Stimulated activated CD8-positive, alpha-beta memory T cell treated with anti-CD3 and anti-CD28 coated beads, Interleukin-12 subunit alpha, Interleukin-12 subunit beta, amount 100 ng/mL, for 4 hours (primary cell): ENCODE measurements at places on chromosomes 7 and 10.
A peak's percentile ranks its signal among the peaks of the same experiment; 100 is the strongest.

GRCh38 chr7:112370436-112370835, 79.8 kb upstream of the IFRD1 start:
- no peak for DNase-seq

DNA sequence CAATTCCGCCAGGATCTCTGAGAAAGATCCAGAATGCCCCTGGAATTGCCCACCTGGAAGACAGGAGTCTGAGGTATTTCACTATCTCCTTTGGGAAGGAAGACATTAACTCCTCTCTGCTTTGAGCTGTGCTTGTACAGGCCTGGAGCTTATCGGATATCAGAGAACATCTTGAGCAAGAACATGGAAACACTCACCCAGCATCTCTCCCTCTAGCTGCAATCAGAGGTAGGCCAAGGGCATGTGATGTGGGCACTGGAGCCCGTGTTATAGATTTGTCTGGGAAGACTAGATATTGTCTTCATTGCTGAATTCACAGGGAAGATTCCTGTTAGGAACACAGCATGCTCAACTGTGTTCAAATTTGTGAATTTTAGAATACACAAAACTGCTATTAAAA, 233.9 kb downstream of the PHF14 start:
- no peak for DNase-seq

- DNase-seq, result peak; percentile 45
Observed at GRCh38 chr10:101014230-101014884, 14.7 kb downstream of the LZTS2 start.

GRCh38 chr10:75999001-75999400, 567.6 kb downstream of the LRMDA start:
- DNase-seq, result no peak

- DNase-seq, result no peak
Observed at GRCh38 chr10:108684431-108684830, 1238.9 kb downstream of the XPNPEP1 start.

DNA sequence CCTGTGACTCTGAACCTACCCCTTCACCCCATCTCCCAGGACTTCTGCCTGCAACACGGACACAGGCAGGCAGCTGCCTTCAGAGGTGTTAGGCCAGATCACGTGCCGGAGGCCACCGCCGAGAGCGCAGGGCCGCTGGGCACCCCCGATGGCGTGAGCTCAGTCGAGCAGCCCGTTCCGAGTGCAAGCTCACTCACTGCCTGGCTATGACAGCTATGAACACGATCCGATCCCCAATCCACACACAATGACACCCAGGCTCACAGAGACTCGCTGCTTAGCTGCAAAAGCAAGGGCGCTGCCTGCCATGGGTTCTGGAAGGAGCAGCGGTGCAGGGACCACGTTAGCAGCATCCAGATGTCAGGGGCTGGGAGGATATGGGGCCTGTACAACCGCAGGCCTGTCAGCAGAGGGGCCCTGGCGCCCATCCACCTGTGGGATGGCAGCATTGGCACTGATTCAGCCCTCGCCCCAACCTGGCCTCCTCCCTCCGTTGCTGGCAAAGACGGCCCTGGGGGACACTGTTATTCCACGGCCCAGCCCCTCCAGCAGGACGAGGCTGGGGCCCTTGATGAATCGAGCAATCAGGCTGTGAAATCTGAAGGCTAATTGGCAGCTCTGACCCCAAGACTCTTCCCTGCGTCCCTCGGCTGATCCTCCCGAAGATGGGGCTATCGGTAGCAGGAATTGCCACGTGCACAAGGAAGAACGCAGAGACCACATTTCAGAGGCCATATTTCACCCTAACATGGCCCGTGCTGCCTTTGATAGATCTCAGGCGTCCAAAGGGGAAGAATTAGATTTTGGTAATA, 230.1 kb downstream of the ELFN1 start:
- no peak for DNase-seq

DNA sequence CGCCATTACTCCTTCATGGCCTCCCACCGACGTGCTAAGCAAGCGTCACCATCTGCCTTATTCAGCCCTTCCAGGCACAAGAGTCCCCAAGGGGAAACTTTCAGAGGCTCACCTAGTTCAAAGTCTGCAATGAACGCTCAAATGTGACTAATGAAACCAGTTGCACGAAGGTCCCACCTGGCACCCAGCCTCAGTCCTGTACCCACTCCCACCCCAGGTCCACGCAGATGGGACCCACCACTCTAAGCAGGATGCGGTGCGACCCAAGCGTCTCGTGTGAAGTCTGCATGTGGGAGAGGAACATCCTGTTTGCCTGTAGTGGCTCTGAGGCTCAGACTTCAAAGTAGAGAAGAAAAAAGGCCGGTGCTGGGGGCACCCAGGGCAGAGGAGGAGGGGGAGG, 40.3 kb downstream of the RGS10 start:
- DNase-seq, result peak; percentile 64

DNA sequence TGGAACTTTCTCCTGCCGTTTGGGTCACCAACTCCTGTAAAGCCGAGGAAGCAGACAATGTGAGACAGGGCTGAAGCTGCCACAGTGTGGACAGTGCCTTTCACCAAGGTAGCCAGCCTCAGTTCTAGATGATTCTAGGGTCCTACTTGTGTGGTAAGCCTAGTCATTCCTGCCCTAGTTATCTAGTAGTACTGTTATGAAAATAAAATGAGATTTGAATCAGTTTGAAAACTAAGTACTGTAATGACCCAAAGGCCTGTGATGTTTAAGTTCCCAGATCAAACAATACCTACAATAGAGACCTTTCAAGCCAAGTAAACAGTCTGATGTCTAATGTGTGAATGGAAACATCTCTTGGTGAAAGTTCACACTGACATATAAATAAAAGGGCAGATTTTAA, 37.1 kb downstream of the POLL start:
- no peak for DNase-seq

DNA sequence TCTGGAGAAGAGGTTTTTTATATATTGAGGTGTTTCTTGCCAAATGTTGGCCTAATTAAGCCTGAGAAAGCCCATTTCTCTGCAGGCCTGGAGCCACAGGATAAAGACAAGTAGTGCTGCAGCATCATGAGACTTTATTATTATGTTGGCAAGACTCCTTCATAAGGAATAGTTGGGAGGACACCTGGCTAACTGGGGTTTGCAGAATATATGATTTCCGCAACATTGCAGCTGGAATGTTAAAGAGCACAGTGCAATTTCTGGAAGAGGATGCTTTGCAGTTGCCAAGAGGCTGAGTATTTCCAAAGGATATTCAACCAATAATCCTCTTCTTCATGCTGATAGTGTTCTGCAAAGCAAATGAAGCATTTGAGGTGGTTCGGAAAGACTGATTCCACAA, 1512.8 kb upstream of the LRRTM3 start:
- DNase-seq, result no peak

GRCh38 chr7:137386966-137387365, 43.4 kb upstream of the PTN start:
- no peak for DNase-seq

DNA sequence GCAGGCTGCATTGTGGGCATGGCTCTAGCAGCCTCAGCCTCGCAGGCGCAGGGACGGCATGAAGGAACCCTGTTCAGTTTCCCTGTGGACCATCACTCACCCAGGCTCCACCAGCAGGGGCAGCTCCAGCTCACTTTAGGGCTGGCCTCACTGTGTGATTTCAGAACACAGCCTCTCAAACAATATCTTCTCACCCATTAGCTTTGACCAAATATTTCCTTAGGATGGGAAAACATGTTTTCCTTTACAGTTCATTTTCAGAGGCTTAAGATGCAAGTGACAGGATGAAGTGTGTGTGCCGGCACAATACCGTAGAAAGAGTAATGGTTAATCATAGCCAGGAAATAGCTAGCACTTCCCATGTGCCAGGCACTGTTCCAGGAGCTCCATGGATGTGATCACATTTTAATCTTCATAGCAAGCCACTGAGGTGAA, 58.2 kb downstream of the LANCL2 start:
- DNase-seq, result no peak

DNA sequence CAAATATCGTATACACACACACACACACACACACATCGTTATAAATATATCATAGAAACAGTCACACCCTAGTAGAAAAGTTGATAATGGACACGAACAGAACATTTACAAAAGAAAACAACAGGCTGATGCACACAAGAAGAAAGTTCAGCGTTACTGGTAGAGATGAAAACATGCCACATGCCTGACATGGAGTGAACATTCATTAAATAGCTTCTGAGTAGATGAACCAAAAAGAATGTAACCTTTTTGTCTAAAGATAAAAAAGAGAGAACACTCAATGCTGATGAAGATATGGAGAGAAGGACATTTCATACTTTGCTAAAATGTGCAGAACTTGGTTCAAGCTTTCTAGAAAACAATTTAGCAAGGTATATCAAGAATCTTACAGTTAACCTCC, 173.4 kb upstream of the KLF14 start:
- no peak for DNase-seq

GRCh38 chr10:51878695-51879094, 179.3 kb upstream of the CSTF2T start:
- DNase-seq, result no peak

- DNase-seq, result no peak
Observed at GRCh38 chr10:80276335-80276734, 13.1 kb downstream of the MAT1A start.

- DNase-seq, result no peak
Observed at GRCh38 chr10:51063659-51064535, 10.4 kb upstream of the PRKG1 start.

GRCh38 chr7:130409712-130410072, 29.4 kb downstream of the CPA1 start:
- no peak for DNase-seq

- no peak for DNase-seq
Observed at GRCh38 chr7:153392726-153393125, 633.2 kb downstream of the ACTR3B start.

GRCh38 chr7:6165075-6165474, 107.3 kb downstream of the CYTH3 start:
- DNase-seq, result no peak

GRCh38 chr7:110373416-110373815, 717.5 kb upstream of the LRRN3 start:
- no peak for DNase-seq

- DNase-seq, result no peak
Observed at GRCh38 chr7:55469271-55469681, 103.0 kb downstream of the VOPP1 start.

DNA sequence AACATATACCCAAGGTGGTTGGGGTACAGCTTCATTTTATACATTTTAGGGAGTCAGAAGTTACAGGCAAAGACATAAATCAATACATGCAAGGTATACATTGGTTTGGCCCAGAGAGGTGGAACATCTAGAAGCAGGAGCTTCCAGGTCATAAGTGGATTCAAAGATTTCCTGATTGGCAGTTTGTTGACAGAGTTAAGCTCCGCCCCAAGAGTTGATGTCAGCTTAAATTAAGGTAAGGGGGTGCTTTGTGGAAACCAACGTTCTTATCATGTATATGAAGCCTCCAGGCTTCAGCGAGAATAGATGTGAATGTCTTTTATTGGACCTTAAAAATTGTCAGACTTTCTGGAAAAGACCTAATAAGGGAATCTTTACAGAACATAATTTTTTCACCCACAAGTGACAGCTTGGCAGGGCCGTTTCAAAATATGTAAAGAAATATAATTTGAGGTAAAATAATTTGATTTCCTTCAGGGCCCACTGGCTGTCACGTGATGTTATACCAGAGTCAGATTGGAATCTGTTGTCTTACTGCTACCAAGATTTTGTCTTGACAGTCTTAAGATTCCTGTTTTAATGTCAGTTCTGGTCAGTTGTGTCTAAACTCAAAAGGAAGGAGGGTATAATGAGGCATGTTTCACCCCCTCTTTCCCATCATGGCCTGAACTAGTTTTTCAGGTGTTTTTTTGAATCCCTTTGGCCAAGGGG, 6.3 kb upstream of the PANK1 start:
- no peak for DNase-seq

- no peak for DNase-seq
Observed at GRCh38 chr7:123864436-123864835, 19.5 kb downstream of the HYAL4 start.

- no peak for DNase-seq
Observed at GRCh38 chr7:155860461-155860839, 48.2 kb upstream of the SHH start.

DNA sequence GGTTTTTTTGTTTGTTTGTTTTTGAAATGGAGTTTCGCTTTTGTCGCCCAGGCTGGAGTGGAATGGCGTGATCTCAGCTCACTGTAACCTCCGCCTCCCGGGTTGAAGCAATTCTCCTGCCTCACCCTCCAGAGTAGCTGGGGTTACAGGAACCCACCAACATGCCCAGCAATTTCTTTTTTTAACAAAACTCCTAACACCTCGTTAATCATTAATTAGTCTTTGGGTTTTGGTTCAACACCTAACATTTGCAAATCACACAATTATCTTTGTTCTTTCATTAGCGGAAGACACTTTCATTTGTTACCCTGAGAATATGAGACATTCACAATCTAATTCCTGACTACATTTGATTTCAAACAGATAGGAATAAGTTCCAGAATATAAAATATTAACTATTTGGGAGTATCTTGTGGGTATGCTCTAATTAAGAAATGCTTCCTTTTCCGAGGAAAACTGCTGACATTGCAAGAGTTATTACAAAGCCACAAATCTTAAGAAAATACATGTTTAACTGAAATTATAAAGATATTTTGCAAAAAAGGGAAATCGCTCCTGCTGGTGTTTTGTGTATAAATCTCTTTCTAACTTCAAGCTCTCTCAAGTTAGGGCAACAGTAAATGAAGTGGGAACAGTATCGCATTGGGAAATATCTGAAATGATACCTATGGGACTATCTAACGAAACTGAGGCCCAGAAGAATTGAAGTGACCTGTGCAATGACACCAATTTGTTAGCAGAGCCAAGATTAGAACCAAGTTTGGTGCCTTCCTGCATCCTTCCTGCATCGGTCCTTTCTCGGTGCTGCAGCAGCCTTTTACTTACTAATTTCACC, 1.2 kb upstream of the LSM8 start:
- no peak for DNase-seq

DNA sequence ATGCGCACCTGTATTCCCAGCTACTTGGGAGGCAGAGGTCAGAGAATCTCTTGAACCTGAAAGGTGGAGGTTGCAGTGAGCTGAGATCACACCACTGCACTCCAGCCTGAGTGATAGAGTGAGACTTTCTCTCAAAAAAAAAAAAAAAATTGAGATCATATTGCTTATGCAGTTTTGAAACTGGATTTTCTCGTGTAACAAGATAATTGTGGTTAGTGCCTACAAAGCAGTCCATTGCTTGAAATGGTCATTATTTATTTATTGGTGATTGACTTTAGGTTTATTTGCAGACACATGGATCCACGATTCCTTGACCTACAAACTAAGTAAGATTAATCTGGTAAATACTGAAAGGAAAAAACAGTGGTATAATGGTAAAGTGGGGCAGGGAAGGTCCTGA, 149.8 kb downstream of the TAX1BP1 start:
- no peak for DNase-seq

DNA sequence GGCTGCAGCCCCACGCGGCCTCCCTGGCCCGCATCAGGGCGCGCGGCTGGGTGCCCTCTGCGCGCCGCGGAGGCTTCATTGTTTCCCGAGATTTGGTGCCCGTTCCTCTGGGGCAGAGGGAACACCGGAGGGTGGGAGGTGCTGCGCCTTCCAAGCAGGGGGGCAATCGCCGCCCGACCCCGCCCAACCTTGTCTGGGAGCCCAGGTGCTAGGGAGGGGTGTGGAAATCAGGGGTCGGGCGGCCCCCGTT, 1.0 kb upstream of the NRP1 start:
- DNase-seq, result no peak

GRCh38 chr10:62637249-62638061, 167.1 kb upstream of the ADO start:
- DNase-seq, result peak; percentile 42
